ENCODE measurements at places on chromosomes 5 and 9. TPM values are rescaled to one million over a fixed set of nuclear protein-coding genes. Genes with fewer than 3 reads are reported as not detected.

The CDX1 gene
- 0.57 TPM for total RNA-seq

The BAAT gene
- 0.24 TPM for total RNA-seq

DNA sequence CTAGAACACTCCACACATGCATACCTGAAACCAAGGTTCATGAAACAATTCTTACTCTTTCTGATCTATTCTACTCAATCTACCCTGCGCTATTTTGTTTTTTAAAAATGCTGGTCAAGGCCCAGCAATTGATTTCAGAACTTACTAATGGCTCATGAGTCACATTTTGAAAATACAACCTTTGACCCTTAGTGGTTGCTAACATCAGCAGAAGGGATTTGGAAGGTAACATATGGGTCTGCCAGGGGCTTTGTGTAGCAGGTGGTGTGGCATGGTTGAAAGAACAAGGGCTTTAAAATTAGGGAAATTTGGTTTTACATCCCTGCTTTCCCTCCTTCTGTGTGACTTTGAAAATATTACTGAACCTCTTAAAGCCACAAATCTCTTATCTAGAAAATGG lies 101.4 kb downstream of the ATG10 start:
- peaks cover under 1% of the 10 kb centered on the region for H3K36me3 ChIP-seq
- no peaks in the 10 kb centered on the region for H3K27me3 ChIP-seq
- H3K4me1 ChIP-seq, result no peaks in the 10 kb centered on the region
- DNase-seq, result no peak

DNA sequence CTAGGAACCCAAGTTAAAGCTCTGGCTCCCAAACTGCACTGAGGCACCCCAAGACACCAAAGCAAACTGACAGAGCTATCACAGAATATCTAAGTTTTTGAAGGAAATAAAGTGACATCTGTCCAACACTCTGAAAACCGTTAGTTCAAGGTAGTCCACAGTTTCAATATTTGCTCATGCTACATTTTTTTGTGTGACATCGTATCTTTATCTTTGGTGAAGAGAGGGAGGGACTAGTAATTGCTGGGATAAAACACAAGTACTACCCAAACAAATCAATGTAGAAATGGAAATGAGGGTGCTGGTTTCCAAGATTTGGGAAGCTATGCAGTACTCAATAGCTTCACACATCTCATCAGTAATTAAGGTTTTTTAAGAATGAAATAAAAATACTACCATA lies 20.6 kb downstream of the LIFR start:
- H3K27me3 ChIP-seq, result no peaks in the 10 kb centered on the region
- no peak for DNase-seq
- H3K4me1 ChIP-seq, result no peaks in the 10 kb centered on the region
- peaks cover 2% of the 10 kb centered on the region for H3K36me3 ChIP-seq

DNA sequence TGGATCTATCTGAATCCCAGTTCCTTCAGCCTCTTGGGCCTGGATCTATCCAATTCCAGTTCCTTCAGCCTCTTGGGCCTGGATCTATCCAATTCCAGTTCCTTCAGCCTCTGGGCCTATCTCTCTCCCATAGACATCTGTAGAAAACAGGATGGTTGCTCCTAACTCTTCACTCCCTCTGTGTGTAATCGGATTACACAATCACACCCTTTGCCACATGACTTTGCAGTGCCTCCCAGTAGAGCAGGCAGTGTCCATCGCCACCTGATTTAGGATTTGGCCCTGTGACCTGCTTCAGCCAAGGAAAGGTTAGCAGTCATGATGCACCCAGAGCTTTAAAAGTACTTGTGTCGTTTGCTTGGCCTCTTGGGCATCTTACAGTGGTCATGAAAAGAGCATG lies 56.7 kb downstream of the LHX2 start:
- no peak for DNase-seq
- peaks cover 27% of the 10 kb centered on the region for H3K27me3 ChIP-seq
- H3K4me1 ChIP-seq, result peaks cover 5% of the 10 kb centered on the region
- H3K4me3 ChIP-seq, result no peak overlapping the region
- H3K27ac ChIP-seq, result no peak overlapping the region

GRCh38 chr5:140141241-140141640 lies 15.5 kb downstream of the IGIP start:
- no peaks in the 10 kb centered on the region for H3K36me3 ChIP-seq
- no peak overlapping the region for H3K27ac ChIP-seq
- no peak for DNase-seq
- H3K27me3 ChIP-seq, result peaks cover 3% of the 10 kb centered on the region
- no peak overlapping the region for H3K4me3 ChIP-seq

DNA sequence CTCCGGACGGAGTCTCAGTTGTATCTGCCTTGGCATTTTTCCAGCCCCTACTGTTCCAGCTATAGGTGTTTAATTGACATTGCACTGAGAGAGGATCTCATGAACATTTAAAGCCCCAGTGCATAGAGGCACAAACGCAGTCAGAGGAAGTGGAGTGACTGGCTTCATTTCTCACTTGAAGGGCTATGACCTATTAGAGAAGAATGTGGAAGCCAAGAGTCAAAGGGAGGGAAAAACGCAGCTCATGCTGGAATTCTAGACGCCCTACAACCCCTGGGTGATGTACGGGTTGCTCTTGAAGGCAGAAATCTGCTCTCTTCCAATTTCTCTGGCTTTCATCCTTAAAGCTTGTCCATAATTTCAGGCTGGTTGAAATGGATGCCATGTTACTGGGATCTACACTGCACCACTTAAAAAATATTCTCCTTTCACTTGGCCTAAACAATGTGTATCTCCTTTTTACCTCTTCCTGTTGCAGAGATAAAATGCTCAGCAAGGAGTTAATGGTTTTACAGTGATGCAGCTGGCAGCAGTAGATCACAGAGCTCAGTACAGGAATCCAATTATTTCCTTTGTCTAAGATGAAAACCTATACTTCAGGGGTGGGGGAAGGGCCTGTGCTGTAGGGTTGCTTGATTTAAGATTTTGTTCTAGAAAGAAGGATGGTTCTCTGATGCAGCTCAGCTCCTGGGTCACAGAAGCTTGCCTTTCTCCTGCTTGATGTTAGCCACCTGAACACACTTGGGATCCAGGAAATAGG lies 61.8 kb upstream of the MAMDC2 start:
- peaks cover 29% of the 10 kb centered on the region for H3K4me1 ChIP-seq
- no peaks in the 10 kb centered on the region for H3K27me3 ChIP-seq
- H3K36me3 ChIP-seq, result no peaks in the 10 kb centered on the region
- H3K27ac ChIP-seq, result peak overlapping the region; percentile 43
- H3K4me3 ChIP-seq, result no peak overlapping the region
- no peak for DNase-seq

- no peak for DNase-seq
- peaks cover 10% of the 10 kb centered on the region for H3K36me3 ChIP-seq
- no peak overlapping the region for H3K27ac ChIP-seq
- H3K4me1 ChIP-seq, result peaks cover 35% of the 10 kb centered on the region
- H3K27me3 ChIP-seq, result no peaks in the 10 kb centered on the region
Observed at GRCh38 chr5:139025651-139026050, 150.5 kb upstream of the LRRTM2 start.

DNA sequence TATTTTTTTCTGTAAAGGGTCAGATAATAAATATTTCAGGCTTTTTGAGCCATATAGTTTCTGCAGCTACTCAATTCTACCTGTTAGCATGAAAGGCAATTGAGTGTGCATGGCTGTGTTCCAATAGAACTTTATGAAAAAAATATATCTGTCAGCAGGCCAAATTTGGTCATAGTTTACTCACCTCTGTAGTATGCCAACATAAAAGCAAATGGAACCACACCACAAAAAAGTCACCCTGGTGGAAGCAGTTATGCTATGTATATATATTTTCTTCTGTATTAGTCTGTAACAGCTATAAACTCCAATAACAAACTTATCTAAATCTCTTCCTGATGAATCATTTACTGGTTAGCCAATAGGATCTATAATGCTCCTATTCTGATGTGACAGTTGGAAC lies 3.4 kb downstream of the SLC38A9 start:
- no peak overlapping the region for H3K27ac ChIP-seq
- no peak for DNase-seq

DNA sequence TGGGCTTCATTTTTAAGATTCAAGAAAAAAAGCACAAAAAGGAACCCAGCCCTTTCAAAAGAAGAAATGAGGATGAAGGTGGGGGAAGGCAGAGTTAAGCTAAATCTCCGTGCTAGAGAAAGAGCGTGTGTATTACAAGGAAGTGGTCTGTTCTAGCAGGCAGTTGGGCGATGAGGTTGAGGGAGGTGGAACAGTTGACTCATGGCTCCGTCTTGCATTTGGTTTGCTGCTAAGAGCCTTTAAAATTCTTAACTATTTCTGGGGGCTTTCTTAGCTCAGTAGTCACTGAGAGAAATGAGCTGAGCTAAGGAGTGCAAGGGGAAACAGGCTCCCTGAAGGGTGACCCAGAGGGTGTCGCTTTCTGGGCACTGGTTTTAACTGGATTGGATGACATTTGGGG lies 117.4 kb downstream of the GCNT1 start:
- H3K4me1 ChIP-seq, result peaks cover 33% of the 10 kb centered on the region
- H3K4me3 ChIP-seq, result no peak overlapping the region
- H3K36me3 ChIP-seq, result no peaks in the 10 kb centered on the region
- H3K27ac ChIP-seq, result peak overlapping the region; percentile 83
- H3K27me3 ChIP-seq, result no peaks in the 10 kb centered on the region

The COL15A1 gene
- 7.1 TPM for total RNA-seq

DNA sequence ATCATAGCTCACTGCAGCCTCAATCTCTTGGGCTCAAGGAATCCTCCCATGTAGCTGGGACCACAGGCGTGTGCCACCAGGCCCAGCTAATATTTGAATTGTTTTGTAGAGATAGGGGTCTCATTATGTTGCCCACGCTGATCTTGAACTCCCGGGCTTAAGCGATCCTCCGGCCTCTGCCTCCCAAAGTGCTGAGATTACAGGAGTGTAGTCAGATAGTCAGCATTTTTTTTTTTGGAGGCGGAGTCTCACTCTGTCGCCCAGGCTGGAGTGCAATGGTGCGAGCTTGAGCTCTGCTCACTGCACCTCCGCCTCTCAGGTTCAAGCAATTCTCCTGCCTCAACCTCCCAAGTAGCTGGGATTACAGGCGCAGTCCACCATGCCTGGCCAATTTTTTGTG lies 1.6 kb upstream of the SAR1B start:
- no peak for DNase-seq
- no peak overlapping the region for H3K27ac ChIP-seq
- no peak overlapping the region for H3K4me3 ChIP-seq
- H3K4me1 ChIP-seq, result peaks cover 10% of the 10 kb centered on the region

DNA sequence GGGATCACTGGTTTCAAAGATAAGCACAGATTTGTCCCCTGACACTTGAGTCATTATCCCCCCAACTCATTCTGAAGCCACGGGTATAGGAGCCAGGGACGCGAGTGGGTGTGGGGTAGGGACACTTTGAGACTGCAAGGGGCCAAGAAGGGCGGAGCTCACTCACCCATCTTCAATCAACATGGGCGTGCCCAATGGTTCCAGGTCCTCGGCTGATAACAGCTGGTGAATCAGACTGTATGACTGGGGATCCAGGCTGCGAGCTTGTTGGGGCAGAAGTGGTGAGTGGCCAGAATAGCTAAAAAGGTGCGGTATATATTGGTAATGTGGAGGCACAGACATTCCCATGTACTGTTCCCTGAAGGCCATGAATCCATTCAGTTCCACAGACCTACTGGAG lies 30.7 kb upstream of the NR5A1 start:
- no peak overlapping the region for H3K4me3 ChIP-seq
- H3K4me1 ChIP-seq, result no peaks in the 10 kb centered on the region
- no peaks in the 10 kb centered on the region for H3K36me3 ChIP-seq
- H3K27me3 ChIP-seq, result no peaks in the 10 kb centered on the region

GRCh38 chr5:14861123-14861765 lies 10.3 kb downstream of the ANKH start:
- DNase-seq, result no peak
- no peak overlapping the region for H3K27ac ChIP-seq
- no peaks in the 10 kb centered on the region for H3K36me3 ChIP-seq
- no peak overlapping the region for H3K4me3 ChIP-seq
- no peaks in the 10 kb centered on the region for H3K27me3 ChIP-seq
- peaks cover 12% of the 10 kb centered on the region for H3K4me1 ChIP-seq

- H3K4me1 ChIP-seq, result no peaks in the 10 kb centered on the region
- H3K36me3 ChIP-seq, result no peaks in the 10 kb centered on the region
- H3K27ac ChIP-seq, result no peak overlapping the region
- no peak for DNase-seq
- no peaks in the 10 kb centered on the region for H3K27me3 ChIP-seq
Observed at GRCh38 chr9:85554349-85554748, 187.4 kb downstream of the AGTPBP1 start.

GRCh38 chr9:89750117-89750791 lies 145.4 kb downstream of the GADD45G start:
- H3K27ac ChIP-seq, result no peak overlapping the region
- peaks cover 6% of the 10 kb centered on the region for H3K27me3 ChIP-seq
- no peak overlapping the region for H3K4me3 ChIP-seq
- DNase-seq, result no peak
- no peaks in the 10 kb centered on the region for H3K36me3 ChIP-seq

- H3K4me1 ChIP-seq, result peaks cover 19% of the 10 kb centered on the region
- H3K27me3 ChIP-seq, result no peaks in the 10 kb centered on the region
- no peak overlapping the region for H3K27ac ChIP-seq
- peaks cover 3% of the 10 kb centered on the region for H3K36me3 ChIP-seq
- DNase-seq, result no peak
- no peak overlapping the region for H3K4me3 ChIP-seq
Observed at GRCh38 chr5:31385774-31386537, 145.9 kb downstream of the DROSHA start.

The PCYOX1L gene
- total RNA-seq, result 11.1 TPM

The ADAMTSL2 gene
- 0.15 TPM for total RNA-seq

The POU5F2 gene
- 0.62 TPM for total RNA-seq

The SLC34A1 gene
- total RNA-seq, result not detected

The NPR3 gene
- 315 TPM for total RNA-seq

GRCh38 chr9:81112627-81113452 lies 576.5 kb downstream of the TLE1 start:
- H3K4me3 ChIP-seq, result no peak overlapping the region
- no peaks in the 10 kb centered on the region for H3K36me3 ChIP-seq
- H3K27ac ChIP-seq, result no peak overlapping the region
- H3K4me1 ChIP-seq, result peaks cover 4% of the 10 kb centered on the region

DNA sequence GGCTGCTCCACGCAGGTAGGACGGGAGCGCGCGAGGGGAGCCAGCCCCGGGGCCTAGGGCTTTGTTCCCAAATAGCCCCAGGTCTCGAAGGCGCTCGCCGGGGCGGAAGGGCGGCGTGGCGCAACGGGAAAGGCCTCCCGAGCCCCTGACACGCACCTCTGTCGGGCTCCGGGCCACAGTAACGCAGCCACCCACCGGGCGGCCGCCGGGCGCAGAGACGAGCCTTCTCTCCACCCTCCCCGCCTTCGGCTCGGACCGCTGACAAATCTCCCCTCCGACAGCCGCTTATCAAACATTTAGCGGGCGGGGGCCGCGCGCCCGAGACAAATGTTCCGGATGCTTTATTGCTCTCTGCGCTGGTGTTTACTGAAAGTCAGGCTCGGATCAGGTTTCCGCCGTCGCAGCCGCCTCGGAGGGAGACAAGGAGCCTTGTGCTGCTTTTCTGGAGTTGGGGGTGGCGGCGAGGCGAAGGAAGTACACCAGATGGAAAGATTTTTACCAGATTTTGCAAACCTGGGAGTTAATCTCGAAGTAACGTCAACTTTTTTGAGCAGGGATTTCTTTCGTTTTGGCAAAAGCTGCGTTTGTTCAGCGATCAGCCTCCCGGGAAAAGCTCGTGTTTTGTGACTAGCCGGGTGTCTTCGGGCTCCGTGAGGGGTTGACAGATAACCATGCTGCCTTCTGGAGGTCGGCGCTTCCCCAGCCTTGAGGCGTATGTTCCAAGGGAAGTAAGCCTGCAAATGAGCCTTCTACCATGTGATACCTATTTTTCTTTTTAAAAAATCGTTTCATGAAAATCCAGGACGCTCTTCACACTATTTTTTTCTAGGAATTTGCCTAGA lies 950 bp downstream of the RGMB start:
- H3K36me3 ChIP-seq, result no peaks in the 10 kb centered on the region
- peak overlapping the region; percentile 99 for H3K27ac ChIP-seq
- peak; percentile 87 for DNase-seq

The CCDC69 gene
- total RNA-seq, result 1.2 TPM

The CDKN2AIPNL gene
- total RNA-seq, result 15.2 TPM

All from chondrocyte (in vitro differentiated cells).